ENCODE measurements at places on chromosomes 3 and 15. TPM values are rescaled to one million over a fixed set of nuclear protein-coding genes. Genes with fewer than 3 reads are reported as not detected.
A peak's percentile ranks its signal among the peaks of the same experiment; 100 is the strongest.

- no peak for DNase-seq
These were observed 26.6 kb downstream of the IGF2BP2 start for GRCh38 chr3:185797993-185798830.

Gene WDR49
- total RNA-seq = 3.7 TPM

Gene OIP5
- 0.19 TPM for total RNA-seq

GRCh38 chr3:77141423-77141822, 101.5 kb downstream of the ROBO2 start:
- no peak for DNase-seq

DNA sequence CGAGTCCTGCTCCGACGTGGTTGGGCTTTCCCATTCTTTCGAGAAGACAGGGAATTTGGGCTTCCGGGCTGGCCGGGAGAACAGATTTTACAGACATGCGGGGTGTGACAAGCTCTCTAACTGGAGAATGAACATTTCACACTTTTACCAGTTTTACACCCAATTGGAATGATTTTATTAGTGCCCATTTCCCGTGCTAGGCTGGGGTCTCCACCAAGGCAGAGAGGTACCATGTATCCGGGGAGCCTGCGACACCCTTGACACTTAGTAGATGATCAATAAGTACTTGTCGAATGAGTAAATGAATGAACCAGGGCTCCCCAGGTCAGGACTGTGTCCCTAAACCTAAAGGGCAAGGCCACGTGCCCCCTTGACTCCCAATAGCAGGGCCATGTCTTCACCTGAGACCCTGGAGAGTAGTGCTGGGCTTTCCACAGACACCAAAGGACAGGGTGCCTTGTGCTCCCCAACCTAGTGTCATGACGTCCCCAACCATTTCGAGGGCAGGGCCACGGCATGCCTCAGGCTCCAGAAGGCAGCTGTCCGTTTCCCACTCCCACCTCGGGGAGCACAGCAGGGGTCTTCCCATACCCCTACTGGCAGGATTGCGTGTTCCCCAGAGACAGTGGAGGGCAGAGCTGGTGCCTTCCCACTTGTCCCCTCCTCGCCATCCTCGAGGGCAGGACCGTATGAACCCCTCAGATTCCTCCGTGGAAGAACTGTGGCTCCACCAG, 679 bp upstream of the MYD88 start:
- no peak for DNase-seq

GRCh38 chr3:156816091-156816793, 9.9 kb upstream of the LEKR1 start:
- DNase-seq = peak; percentile 25

Gene ELL3
- 0.82 TPM for total RNA-seq

Gene PPP2R3A
- total RNA-seq = 94.9 TPM

DNA sequence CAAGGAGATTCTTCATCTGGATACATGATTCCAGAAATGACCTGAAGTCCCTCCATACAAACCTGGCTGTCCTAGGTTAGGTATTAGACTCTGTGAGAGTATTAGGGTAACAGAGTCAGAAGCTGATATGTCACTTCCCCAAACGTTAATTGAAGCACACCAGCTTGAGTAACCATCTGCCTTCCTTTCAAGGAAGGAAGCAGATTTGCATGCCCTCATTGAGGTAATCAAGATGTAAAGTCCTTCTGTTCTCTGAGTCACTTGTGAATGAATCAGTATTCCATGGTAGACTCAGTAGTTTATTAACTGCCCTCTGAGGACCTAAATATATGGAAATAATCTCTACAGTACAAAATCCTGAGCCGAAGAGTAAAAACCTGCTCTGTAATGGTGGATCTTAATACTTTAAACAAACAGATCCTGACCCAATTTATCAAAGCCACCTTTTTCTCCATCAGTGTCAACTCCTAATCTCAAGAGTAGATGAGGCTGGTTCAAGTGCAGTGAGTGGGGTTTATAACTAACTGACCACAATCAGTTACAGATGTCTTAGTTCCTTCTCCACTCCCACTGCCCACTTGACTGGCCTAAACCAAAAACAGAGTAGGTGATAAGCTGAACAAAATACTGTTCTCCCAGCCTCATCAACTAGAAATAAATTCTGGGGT, 246.2 kb upstream of the CHRM5 start:
- DNase-seq = no peak

Gene ITIH1
- not detected for total RNA-seq

- no peak for DNase-seq
These were observed 85.3 kb upstream of the ADAMTS9 start for GRCh38 chr3:64773137-64773536.

DNA sequence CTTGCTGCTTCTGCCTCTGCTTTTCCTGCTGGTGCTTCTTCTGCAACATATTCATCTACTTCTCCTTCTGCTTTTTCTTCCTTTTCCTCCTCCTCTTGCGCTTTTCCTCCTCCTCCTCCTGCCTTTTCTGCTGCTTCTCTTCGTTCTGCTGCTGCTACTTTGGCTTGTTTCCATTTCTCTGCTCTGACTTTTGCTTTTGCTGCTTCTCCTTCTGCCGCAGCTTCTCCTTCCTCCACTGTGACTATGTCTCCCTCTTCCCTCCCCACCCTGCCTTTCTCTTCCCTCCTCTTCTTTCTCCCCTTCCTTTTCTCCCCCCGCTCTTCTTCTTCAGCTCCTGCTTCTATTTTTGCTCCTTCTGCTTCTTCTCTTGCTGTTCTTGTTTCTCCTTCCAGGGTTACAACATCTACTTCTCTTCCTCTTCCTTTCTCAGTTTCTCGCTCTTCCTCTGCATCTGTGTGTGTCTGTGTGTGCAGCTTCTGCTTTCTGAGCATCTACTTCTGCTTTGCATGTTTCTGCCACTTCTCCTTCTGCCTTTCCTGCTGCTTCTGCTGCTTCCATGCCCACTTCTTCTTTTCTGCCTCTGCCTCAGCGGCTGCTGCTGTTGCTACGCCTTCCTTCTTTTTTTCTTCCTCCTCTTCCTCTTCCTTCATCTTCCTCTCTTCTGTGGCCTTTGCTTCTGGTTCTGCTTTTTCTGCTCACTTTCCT, 51.4 kb downstream of the FAM43A start:
- no peak for DNase-seq

Gene GP5
- total RNA-seq = not detected

DNA sequence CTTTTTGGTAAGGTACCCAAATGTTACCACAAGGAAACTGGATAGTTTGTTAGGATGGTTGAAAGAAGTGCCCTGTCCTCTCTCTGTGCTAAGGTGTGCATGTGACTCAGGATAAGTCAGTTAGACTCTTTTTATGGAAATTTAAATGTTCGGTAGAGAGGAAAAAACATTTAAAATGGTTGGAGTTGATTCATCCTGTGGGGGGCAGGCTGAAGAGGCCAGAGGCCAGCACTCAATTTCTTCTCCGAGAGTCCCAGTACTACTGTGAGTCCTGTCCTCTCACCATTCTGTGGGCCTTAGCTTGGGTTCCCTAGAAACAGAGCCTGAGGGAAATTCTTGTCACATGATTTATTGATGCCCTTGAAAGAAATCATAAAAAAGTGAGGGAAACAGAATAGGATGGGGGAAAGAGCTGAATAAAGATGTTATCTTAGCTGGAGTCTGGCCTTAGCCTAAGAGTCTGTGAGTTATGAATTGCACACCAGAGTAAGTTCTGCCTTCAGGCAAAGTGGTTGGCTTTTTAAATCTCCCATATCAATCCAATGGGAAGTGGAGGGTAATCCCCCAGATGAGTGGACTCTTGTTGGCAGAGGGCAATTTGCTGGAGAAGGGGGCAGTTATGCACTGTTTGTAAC, 106.5 kb upstream of the GALNT15 start:
- no peak for DNase-seq

Gene CD86
- 3.6 TPM for total RNA-seq

DNA sequence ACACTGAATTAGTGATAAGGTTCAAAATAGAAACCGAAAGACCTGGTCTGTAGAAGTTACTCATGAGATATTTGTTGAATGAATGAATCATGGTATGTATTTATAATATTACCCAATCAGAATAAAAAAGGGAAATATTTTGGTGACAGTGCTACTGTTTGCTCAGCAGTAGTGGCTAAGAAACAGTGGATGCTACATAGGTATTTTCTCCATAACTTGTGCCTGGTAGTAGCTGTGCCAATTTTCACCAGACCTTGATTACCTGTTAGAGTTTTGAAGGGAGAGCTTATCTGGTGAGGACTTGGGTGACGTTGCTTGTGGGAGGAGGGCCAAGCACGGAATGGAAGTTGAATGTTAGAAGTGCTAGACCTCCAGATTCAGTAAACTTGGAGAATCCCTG, 14.3 kb downstream of the LIMD1 start:
- no peak for DNase-seq

Data from left ventricle myocardium inferior (tissue), 1 donor.